ENCODE measurements at places on chromosomes 13 and 19.

DNA sequence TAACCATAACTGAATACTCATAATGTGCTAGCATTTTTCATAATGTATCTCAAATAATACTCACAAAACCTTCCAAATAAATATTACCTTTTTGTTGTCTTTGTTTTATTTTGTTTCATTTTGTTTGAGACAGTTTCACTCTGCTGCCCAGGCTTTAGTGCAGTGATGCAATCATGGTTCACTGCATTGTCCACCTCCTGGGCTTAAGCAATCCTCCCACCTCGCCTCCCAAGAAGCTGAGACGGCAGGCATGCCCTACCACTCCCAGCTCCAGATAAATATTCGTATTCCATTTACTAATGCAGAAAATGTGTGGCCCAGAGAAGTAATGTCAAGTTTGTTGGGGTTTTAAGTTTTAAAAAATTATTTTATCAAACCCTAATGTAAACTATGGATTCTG is 739.1 kb downstream of the GPC5 start:
- no peak for DNase-seq

DNA sequence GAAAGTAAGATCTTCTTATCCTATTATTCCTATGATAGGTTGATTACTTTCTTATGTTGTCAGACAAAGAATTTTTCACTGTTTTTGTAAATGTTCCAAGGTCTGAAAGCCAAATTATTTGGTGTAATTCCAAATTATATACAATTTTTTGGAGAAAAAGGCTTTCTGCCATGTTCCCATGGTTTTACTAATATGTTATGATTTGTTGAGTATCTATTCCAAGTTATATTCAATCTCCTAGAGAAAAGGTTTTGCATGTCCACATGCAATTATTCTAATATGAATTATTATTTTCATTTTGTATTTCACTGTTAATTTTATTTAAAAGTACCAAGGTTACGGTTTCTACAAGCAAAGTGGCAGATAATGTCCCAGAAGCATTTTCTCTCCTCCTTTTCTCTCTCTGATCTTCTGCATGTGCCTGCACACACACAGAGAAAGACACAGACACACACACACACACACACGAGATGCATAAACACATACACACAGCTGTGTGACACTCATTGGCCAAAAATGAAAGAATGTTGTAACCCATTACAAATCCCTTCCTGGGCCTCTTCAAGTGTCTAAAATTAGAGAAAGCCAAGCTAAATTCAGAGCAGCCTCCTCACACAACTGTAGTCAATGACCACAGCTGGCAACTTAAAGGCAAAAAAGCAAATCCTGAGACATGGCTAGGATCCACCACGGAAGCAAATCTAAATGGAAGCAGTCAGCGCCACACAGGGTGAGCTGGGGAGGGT is 621.0 kb downstream of the EFNB2 start:
- DNase-seq, result no peak

- DNase-seq, result no peak
These were observed 11.5 kb downstream of the CFD start for GRCh38 chr19:870963-871401.

DNA sequence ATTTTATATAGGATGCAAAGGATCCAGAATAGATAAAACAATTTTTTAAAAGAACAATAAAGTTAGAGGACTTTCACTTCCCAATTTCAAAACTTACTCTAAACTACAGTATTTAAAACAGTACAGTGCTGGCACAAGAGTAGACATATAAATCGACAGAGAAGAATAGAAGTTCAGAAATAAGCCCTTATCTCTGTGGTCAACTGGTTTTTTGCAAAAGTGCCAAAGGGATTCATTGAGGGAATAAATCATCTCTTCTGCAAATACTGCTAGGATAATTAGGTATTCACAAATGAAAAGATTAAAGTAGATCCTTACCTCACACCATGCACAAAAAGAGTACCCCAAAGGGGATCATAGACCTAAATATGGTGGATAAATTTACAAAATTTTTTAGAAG is 431.0 kb upstream of the HTR2A start:
- no peak for DNase-seq

DNA sequence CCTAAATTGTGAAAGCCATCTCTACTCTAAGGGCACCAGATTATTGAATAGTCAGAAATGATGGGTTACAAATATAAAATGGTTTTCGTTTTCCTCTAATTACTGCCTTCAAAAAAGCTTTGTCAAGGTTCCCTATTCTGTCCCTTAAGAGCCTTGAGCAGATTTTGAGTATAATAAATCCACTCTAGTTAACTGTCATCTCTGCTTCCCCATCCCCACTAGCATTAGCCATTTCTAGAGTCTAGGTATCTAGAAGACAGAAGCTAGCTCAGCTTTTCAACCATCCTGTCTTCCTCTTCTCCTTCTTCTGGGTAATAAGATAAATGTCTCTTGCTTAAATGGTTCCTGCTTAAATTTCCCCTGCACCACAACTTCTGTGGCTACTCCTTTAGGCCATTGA is 290.4 kb downstream of the DACH1 start:
- DNase-seq, result no peak

DNA sequence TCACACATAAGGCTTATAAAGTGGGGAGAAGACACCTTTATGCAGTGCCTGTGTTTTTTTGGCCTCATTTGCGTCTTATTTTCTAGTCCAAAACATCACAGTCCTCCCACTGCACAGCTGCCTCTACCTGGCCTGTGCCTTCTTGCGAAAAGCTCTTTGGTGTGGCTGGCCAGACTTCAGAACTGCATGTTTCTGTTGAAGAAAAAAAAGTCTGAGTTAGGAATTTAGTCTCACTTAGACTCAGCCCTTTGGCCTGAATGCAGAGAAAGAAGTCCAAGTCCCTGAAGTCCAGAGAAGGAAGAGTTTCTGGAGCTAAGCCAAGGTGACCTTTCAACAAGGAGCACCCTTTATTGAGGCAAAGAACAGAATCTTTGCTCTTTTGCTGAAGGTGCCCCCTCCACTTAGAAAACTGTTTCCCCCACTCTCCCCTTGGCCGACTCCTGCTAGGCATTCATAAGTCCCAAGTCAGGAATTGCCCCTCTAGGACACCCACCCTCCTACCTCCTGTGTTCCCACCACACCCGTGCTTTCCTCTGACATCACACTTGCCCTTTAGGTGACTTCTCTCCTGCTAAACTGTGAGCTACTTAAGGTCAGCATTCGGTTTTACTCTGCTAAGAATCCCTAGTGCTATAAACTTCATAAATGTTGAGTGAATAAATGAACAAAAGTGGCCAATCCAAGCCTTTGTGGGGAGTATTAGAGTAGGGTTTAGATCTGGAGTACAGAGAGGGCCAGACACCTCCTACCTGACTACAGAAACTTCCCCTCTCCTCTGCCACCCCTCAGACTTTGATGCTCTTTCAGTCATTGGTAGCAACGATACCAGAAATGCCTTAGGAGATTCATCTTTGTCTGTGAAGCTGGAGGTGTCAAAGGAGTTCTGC is 226.8 kb downstream of the LACC1 start:
- no peak for DNase-seq

DNA sequence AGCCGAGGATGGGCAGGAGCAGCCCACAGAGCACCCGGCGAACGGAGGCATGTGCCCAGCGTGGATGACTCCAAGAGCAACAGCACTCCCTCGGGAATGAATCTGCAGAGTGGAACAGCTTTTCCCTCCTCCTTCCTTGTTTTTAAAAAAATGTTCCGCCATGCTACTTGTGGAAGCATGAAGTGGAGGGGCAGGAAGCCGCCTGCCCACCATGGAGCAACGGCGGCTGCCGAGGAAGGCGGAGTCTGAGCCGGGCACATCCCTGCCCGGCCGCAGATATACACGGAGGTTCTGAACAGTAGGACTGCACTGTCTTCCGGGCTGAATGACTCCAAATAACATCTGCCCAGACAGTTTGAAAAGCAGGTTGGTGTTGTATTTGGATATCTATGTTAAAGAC is 65.2 kb downstream of the SOX1 start:
- DNase-seq, result no peak

DNA sequence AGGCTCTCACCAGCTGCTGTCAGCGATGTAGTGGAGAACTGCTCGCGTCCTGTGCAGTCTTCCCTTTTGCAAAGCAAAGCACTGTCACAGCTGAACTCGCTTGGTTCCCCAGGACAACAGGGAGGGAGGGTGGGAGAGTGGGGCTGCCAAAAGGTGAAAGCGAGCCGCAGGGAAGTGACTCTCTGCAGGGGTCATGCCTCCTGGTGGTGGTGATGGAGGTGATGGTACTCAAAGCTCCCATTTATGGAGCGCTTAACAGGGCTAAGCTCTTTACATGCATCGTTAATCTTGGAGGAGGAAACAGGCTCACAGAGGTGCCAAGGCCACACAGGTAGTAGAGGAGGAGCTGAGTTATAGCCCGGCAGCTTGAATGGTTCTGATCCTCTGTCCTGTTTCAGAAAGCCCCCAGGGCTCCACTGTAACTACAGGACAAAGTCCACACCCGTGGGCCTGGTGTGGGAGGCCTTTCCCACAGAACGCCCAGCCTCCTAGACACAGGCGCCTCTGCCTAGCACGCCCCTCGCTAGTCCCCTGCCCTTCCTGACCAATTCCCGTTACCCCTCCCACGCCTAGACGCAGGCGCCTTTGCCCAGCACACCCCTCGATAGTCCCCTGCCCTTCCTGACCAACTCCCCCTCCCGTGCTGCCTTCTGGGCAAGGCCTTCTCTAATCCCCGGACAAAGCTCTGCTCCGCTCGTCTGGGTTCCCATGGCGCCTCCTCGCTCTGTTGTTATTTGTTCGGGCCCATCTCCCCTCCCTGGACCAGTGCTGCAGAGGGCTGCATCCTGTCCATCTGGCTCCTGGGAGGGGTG is 10.7 kb downstream of the PPP1R37 start:
- no peak for DNase-seq

DNA sequence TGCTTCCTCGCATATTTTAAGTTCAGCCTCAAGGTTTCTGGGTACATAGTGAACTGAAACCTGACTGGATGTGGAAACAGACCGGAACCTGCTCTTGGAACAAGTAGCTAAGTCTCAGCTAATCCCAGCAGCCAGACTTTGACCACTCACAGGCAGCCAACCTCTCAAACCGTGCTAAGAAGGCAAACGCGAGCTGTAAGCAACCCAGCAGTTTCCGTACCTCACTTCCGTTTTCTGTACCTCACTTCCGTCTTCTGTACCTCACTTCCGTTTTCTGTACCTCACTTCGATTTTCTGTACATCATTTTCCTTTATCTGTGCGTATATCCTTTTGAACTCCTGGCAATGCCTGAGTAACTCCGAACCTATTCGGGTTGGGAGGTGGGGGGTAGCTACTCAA is 96.8 kb downstream of the SUCLA2 start:
- DNase-seq, result no peak

DNA sequence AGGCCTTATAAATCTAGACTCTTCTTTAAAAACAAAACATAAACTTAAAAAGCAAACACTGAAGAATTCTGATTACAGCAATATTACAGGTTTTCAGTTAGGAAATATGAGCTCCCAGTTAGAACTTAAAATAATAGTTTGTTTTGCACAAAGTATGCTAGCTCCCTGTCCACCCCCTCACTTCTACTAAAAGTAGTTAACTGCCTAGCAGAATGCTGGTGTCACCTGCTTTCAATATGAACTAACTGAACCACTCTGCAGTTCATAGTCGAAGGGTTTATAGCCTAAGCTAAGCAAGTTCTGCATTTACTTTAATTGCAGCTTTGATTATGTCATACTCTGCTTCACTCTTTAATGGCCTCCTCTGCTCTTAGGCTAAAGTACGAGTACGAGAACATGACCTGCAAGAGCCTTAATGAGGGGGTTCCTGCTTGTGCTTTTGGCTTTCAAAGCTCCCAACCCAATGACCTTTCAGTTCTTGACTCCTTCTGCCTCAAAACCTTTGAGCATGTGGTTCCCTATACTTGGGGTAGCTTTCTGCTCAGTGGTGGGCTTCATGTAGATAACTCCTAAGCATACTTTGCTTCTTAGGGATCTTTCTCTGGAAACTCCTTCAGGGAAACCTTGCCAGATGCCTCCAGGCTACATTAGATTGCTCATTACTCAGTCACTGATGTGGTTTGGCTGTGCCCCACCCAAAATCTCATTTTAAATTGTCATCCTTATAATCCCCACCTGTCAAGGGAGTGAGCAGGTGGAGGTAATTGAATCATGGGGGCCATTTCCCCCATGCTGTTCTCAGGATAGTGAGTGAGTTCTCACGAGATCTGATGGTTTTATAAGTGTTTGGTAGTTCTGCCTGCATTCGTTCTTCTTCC is 278.9 kb upstream of the ARGLU1 start:
- no peak for DNase-seq

GRCh38 chr13:72889495-72889894 is 107.6 kb downstream of the PIBF1 start:
- peak; percentile 45 for DNase-seq

- no peak for DNase-seq
These were observed 238.0 kb downstream of the PCDH9 start for GRCh38 chr13:66992183-66992582.

All from hematopoietic multipotent progenitor cell treated with erythropoietin and hydrocortisone succinate and interleukin-3 and kit ligand, for 15 days (in vitro differentiated cells).